PC-9 (cell line): ENCODE measurements at places on chromosomes 4 and X. TPM values are rescaled to one million over a fixed set of nuclear protein-coding genes. Genes with fewer than 3 reads are reported as not detected.

GRCh38 chr4:126445596-126445995 lies 1130.8 kb downstream of the FAT4 start:
- no peak for DNase-seq

GRCh38 chr4:74364652-74365491 lies at the start of gene EREG:
Gene EREG (plus strand): TSS chr4:74365145. CDS start chr4:74365309, 164 bp downstream.
- peak; percentile 67 for DNase-seq

- no peak for DNase-seq
Observed at GRCh38 chr4:152360045-152360410, 175.9 kb downstream of the FBXW7 start.

GRCh38 chrX:72312311-72312940 lies 6.7 kb upstream of the CITED1 start:
- DNase-seq = no peak

DNA sequence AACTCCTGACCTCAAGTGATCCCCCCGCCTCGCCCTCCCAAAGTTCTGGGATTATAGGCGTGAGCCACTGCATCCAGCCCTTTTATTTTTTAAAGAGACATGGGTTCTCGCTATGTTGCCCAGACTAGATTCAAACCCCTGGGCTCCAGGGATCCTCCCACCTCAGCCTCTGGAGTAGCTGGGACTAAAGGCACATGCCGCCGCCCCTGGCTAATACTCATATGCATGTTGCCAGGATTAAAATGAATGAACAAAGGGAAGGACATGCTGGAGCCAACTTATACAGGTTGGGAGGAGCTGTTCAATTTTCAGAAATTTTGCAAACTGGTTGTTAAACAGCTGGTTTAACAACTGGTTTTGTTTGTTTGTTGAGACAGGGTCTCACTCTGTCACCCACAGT lies 1.4 kb upstream of the FTSJ1 start:
- no peak for DNase-seq

DNA sequence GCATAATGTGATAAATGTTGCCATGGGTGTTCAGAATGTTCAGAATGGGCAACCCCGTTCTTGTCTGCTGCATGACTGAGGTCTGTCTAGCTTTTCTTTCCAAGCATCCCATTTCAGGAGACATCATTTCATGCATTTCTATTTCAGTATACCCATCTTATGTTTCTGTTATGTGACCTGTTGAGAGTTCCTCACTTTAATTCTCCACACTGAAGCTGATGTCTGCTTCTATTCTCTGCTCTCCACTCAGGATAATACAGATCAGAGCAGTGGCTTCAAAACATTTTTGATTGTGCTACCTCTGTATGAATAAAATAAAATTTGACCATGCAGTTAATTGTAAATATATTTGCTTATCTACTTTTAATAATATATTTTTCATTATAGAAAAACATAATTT lies 398.6 kb downstream of the ARHGAP24 start:
- DNase-seq = no peak

- no peak for DNase-seq
Observed at GRCh38 chr4:6242271-6243029, 27.2 kb upstream of the WFS1 start.

Gene PAGE5
- not detected in 2 replicates for total RNA-seq

DNA sequence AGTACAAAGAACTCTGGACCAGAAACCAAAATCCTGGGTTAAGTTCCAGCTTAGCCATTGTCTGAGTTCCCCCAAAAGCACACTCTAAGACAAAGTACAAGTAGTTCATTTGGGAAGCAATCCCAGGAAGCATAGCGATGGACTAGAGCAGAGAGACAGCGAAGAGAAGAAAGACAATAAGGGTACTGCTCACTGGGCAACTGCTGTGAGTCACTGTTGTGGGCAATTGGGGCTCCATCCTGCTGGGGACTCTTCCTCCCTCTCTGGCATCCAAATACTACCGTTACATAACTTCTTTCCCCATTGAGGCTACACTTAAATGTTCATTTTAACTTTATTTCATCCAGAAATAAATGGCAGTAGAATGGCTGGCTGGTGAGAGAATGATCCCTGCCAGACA lies 14.1 kb downstream of the SRPX start:
- DNase-seq = no peak

GRCh38 chrX:10126044-10126443 lies 30.7 kb upstream of the CLCN4 start:
- no peak for DNase-seq

DNA sequence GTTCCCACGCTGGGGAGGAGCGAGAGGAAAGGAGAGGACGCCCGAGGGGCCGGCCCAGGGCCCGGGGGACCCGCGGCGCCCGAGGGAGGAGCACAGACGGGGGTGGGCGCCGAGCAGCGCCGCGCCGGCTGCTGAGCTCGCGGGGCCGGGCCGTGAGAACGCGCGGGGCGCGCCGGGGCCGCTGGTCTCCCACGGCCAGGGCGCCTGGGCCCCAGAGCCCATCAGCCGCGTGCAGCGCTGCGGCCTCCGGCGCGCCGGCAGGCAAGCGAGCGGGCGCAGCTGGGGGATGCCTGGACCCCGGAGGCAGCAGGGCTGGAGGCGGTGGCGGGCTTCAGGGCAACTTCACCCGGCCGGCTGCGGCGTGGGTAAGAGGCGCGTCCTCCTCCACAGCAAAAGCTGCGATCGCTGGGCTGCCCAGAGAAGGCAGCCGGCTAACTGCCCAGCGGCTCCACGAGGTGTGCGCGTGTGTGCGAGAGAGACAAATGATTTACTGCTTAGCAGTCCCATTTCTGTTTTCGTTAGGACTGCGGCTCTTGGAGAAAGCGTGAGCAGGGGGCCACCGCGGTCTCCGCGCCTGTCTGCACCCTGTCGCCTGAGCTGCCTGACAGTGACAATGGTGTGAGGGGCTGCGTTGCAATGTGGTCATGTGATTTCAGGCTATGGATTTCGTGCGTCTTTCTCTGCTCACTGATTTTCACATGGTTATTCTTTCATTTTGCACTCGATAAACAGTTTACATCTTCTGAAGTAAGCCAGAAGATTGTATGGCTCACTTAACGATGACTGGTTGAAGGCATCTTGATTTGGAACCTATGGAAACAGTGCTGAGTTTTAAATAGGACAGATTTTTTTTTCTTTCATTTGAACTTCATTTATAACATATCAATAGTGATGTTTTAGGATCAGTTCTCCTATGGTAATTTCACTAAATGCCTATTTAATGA lies 1.2 kb downstream of the GUCY1A1 start:
- DNase-seq = no peak

- no peak for DNase-seq
Observed at GRCh38 chr4:22678940-22679854, 13.5 kb upstream of the GBA3 start.

Gene FGFR3
- total RNA-seq = 8.2 and 10.6 TPM in 2 replicates

DNA sequence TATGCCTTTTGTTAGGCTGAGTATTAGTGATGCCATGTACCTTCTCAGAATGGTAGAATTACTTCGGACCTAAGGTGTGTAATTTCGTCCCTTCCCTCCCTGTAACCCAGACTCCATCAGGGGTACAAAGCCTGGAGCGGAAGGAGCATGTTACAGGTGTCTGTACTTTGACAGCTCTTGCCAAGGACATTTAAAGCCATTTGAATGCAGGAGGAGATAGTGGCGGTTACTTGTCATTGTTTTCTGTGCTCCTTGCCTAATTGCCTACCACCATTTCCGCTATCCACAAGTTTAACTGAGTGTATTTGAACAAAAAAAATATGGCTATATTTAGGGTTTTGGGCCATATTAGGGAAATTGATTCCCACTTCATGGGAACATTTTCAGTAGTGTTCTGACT lies 1.8 kb downstream of the FNIP2 start:
- DNase-seq = no peak

Gene MMRN1
- not detected in 2 replicates for total RNA-seq

GRCh38 chr4:182818926-182819730 lies 98.1 kb downstream of the DCTD start:
- DNase-seq = no peak

GRCh38 chr4:3406431-3406830 lies 35.3 kb upstream of the HGFAC start:
- no peak for DNase-seq

DNA sequence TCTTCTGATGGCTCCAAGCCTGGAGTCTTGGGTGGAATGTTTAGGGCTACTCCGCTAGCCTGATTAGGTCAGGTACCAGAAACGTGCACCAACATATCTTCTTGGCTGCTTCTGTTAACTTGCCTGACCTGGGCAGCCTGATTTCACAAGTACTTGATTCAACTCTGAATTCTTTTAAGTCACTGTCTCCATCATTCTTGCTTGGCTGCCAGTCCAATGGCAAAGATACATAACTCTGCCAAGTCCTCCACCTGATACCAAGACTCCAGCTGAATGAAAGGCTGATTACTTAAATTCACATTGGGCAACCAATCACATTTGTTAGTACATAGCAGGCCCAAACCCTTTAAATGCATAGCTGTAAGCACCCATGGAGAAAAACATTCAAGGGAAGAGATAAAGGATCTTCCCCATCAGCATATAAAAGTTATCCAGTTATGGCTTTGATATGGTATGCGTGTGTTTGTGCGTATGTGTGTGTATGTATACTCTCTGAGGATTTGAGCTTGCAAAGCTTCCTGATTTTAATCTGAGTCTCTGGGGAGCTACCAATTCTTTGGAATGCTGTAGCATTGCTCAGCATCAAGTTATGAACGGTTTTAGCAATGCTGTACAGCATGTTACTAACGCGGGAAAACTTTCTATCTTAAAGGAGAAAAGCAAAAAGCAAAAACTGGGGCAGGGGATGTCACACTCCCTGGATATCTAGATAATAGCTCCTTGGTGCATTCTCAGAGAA lies 917.2 kb downstream of the DMD start:
- DNase-seq = no peak

GRCh38 chrX:132266583-132267355 lies 47.5 kb upstream of the RAP2C start:
- DNase-seq = peak; percentile 55

Gene SOWAHD
- 1.4 and 2.8 TPM in 2 replicates for total RNA-seq

DNA sequence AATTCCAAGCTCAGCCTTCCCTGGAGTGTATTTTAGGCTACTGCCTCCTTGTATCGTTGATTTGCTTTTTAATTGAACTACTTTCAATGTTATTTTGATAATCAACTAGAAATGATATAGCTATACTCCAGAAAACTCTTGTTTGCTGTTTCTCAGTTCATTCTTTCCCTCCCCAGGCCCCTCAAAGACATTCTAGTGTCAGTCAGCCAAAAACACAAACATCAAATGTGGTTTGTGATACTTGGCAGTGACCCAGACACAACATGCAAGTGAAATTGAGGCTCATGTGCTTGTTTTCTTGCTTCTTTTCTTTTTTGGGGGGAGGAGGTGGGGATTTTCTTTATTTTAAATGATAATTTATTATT lies 7.6 kb downstream of the FAT4 start:
- DNase-seq = no peak

Gene FAM184B
- not detected in 2 replicates for total RNA-seq

- peak; percentile 14 for DNase-seq
Observed at GRCh38 chrX:150984169-150984824, 1.2 kb downstream of the HMGB3 start.

- DNase-seq = no peak
Observed at GRCh38 chr4:108280072-108280471, 111.3 kb upstream of the LEF1 start.

Gene MAGEC2
- total RNA-seq = not detected in 2 replicates
